Activated CD4-positive, alpha-beta T cell treated with anti-CD3 and anti-CD28 coated beads, Interleukin-2, amount 10 ng/mL, durations not matched to agents 7 days and 5 days (primary cell): ENCODE measurements at places on chromosomes 6 and 20. TPM values are rescaled to one million over a fixed set of nuclear protein-coding genes. Genes with fewer than 3 reads are reported as not detected.

- no peaks in the 10 kb centered on the region for H3K4me1 ChIP-seq
- H3K27ac ChIP-seq: no peak overlapping the region
- H3K27me3 ChIP-seq: peaks cover 20% of the 10 kb centered on the region
- H3K36me3 ChIP-seq: no peaks in the 10 kb centered on the region
- no peak for DNase-seq
Measured at GRCh38 chr6:148723484-148723883, 23.3 kb upstream of the UST start.

GRCh38 chr20:31484001-31484400 is 8.9 kb downstream of the REM1 start:
- peaks cover 34% of the 10 kb centered on the region for H3K27me3 ChIP-seq
- no peaks in the 10 kb centered on the region for H3K36me3 ChIP-seq
- no peak overlapping the region for H3K4me3 ChIP-seq
- no peak overlapping the region for H3K27ac ChIP-seq

Gene MAP7
- total RNA-seq: 2.1 TPM

Gene APOM
- total RNA-seq: 3.9 TPM

Gene ITPR3
- total RNA-seq: 65.8 TPM

Gene KHDRBS2
- total RNA-seq: not detected
